ENCODE measurements at places on chromosomes 11 and 22. TPM values are rescaled to one million over a fixed set of nuclear protein-coding genes. Genes with fewer than 3 reads are reported as not detected.

CBLIF gene
- not detected for total RNA-seq

KCNQ1 gene
- total RNA-seq: 9.1 TPM

DNA sequence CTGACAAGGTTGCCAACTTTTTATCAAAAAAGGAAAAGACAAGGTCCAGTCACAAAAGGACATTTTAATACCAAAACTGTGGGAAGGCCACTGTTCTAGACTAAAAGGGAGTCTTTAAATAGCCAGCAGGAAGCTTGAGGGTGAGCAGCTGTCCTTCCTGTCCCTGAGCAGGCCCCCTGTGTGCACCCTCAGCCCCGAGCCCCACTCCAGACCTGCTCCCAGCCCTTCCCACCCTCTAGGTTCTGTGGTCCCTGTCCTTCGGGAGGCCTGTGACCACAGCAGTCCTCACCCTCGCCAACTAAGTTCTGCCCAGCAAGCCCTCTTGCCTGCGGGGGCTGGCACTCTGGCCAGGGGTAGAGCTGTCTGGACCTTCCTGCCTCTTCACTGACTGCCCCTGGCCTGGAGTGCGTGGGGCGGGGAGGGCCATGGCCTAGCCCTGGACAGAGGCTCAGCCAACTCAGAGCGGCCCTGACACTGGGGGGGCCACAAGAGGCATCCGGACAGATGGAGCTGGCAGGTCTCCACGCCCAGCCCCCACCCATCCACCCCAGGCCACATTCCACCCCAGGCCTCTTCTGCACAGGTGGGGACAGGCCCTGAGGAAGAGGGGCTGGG lies 1.6 kb upstream of the PLXNB2 start:
- no peaks in the 10 kb centered on the region for H3K36me3 ChIP-seq
- no peak for DNase-seq
- peaks cover 9% of the 10 kb centered on the region for H3K27me3 ChIP-seq
- peaks cover 13% of the 10 kb centered on the region for H3K4me1 ChIP-seq
- H3K27ac ChIP-seq: no peak overlapping the region

GRCh38 chr11:97118614-97119200 lies 728.9 kb downstream of the JRKL start:
- H3K4me3 ChIP-seq: no peak overlapping the region
- DNase-seq: no peak
- H3K36me3 ChIP-seq: no peaks in the 10 kb centered on the region
- no peak overlapping the region for H3K27ac ChIP-seq

DNA sequence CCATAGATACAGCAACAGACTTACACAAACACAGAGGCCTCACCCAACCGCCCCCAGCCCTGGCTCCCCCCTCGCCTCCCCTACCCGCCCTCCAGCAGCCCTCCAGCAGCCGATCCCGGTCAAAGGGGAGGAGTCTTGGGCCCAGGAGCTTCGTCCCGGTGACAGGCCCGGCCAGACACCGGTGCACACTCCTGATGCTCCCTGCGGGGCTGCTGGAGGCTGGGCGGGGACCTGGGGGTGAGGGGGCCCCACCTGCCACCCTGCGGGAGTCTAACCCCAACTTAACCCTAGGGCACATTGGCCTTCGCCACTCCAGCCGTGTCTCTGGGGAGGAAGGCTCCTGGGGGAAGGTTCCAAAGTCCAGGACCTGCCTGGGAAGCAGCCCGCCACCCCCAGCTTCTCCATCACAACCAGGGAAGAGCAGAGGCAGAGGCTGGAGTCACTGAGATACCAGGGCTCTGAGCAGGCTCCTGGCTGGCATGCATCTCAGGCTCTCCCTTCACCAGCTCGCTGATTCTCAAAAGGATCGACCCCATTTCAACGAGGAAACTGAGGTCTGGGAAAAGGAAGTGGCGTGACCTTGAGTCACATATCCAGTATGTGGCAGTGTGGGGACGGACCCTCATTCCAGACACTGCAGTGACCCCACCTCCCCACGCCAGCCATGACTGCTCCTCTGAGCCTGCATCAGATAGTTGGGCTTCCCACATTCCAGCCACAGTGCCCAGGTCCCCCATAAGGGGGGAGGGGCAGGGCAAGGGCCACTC lies 14.4 kb downstream of the BCL9L start:
- peaks cover 85% of the 10 kb centered on the region for H3K4me1 ChIP-seq
- H3K27me3 ChIP-seq: no peaks in the 10 kb centered on the region
- H3K36me3 ChIP-seq: peaks cover 13% of the 10 kb centered on the region
- DNase-seq: peak; percentile 50
- peak overlapping the region; percentile 100 for H3K27ac ChIP-seq

- H3K4me3 ChIP-seq: no peak overlapping the region
- H3K4me1 ChIP-seq: peaks cover 1% of the 10 kb centered on the region
- H3K27ac ChIP-seq: no peak overlapping the region
- peaks cover 3% of the 10 kb centered on the region for H3K27me3 ChIP-seq
- peak; percentile 2 for DNase-seq
Observed at GRCh38 chr11:72578991-72579815, 95.0 kb downstream of the PDE2A start.

GRCh38 chr11:14519597-14519916 lies 629 bp downstream of the PSMA1 start:
- H3K4me1 ChIP-seq: peaks cover 25% of the 10 kb centered on the region
- DNase-seq: peak; percentile 56
- no peaks in the 10 kb centered on the region for H3K27me3 ChIP-seq

- H3K4me1 ChIP-seq: peaks cover 21% of the 10 kb centered on the region
- no peak for DNase-seq
- no peak overlapping the region for H3K4me3 ChIP-seq
- no peaks in the 10 kb centered on the region for H3K36me3 ChIP-seq
- no peak overlapping the region for H3K27ac ChIP-seq
Observed at GRCh38 chr22:46663436-46664100, 43.4 kb downstream of the GRAMD4 start.

- H3K4me3 ChIP-seq: no peak overlapping the region
- H3K27me3 ChIP-seq: no peaks in the 10 kb centered on the region
- no peaks in the 10 kb centered on the region for H3K4me1 ChIP-seq
- no peak for DNase-seq
- H3K27ac ChIP-seq: no peak overlapping the region
Observed at GRCh38 chr11:116721988-116722387, 50.8 kb downstream of the BUD13 start.

DNA sequence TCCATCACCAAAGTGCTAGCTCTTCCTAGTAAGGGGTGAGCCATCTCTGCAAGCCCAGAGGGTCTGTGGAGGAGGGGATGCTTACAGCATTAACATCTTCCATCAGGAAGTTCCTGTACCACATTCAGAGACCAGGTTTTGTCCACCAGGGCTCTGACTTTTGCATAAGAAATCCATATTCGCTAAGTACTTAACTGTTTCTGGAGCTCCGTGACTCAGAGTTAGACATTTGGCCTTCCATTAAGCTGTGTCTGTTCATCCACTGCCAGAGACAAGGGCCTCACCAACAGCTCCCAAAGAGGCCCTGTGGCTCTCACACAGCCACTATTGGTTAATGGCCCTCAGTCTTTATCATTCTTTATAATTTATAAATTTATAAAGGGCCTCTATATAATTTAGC lies 144.6 kb downstream of the ADAMTS15 start:
- H3K27ac ChIP-seq: no peak overlapping the region
- no peaks in the 10 kb centered on the region for H3K4me1 ChIP-seq
- peaks cover 10% of the 10 kb centered on the region for H3K27me3 ChIP-seq
- no peak overlapping the region for H3K4me3 ChIP-seq
- DNase-seq: no peak
- H3K36me3 ChIP-seq: no peaks in the 10 kb centered on the region

HTATIP2 gene
- 41.4 TPM for total RNA-seq

CREB3L1 gene
- 0.19 TPM for total RNA-seq

DNA sequence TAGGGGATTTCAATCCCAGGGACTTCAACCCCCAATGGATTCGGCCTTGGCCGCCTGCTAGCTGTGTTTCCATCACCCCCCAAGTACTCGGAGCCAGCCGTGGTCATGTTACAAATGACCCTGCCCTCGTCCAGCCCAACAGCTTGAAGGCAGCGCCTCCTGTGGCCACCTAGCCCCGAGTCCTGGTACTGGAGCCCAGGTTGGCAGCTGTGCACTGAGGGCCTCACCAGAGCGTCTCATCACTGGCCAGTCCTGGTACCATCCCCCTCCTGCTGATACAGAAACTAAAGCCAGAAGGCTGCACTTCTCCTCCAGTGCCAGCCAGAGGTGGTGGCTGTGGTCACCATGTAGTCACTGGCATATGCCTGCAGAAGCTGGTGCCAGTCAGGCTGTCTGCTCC lies 44.9 kb upstream of the FADD start:
- H3K4me1 ChIP-seq: no peaks in the 10 kb centered on the region
- no peak overlapping the region for H3K4me3 ChIP-seq
- DNase-seq: peak; percentile 11
- no peaks in the 10 kb centered on the region for H3K36me3 ChIP-seq
- no peaks in the 10 kb centered on the region for H3K27me3 ChIP-seq

GRCh38 chr22:26709617-26710390 lies 52.4 kb downstream of the MIAT start:
- peaks cover 35% of the 10 kb centered on the region for H3K36me3 ChIP-seq
- no peak overlapping the region for H3K27ac ChIP-seq
- H3K4me3 ChIP-seq: no peak overlapping the region
- peaks cover 8% of the 10 kb centered on the region for H3K4me1 ChIP-seq

- H3K27me3 ChIP-seq: no peaks in the 10 kb centered on the region
- DNase-seq: no peak
- H3K27ac ChIP-seq: no peak overlapping the region
- no peak overlapping the region for H3K4me3 ChIP-seq
Observed at GRCh38 chr22:47793304-47794101, 1031.1 kb downstream of the TBC1D22A start.

FGF19 gene
- not detected for total RNA-seq

GAS2L1 gene
- total RNA-seq: 0.98 TPM

DGAT2 gene
- 1.4 TPM for total RNA-seq

TREH gene
- not detected for total RNA-seq

MN1 gene
- total RNA-seq: 0.05 TPM

CASP4 gene
- total RNA-seq: 48.8 TPM

DNA sequence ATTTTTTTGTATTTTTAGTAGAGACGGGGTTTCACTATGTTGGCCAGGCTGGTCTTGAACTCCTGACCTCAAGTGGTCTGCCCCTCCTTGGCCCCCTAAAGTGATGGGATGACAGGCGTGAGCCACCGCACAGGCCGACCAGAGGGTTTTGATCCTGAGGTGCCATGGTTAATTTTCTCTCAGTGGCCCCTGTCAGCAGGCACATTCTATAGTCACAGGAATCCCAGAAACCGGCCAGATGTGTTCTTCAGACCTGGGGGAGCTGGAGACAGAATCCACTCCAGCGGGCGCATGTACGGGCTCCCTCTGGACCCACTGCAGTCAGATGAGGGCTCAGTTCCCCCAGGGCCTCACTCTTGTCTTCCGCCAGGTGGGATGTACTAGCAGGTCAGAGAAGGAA lies 17.0 kb downstream of the IGLL1 start:
- peaks cover 8% of the 10 kb centered on the region for H3K4me1 ChIP-seq
- H3K36me3 ChIP-seq: no peaks in the 10 kb centered on the region
- no peak overlapping the region for H3K27ac ChIP-seq
- no peak for DNase-seq
- H3K4me3 ChIP-seq: no peak overlapping the region
- H3K27me3 ChIP-seq: peaks cover 24% of the 10 kb centered on the region

- H3K4me1 ChIP-seq: no peaks in the 10 kb centered on the region
- no peak overlapping the region for H3K27ac ChIP-seq
- H3K4me3 ChIP-seq: no peak overlapping the region
- DNase-seq: no peak
- no peaks in the 10 kb centered on the region for H3K27me3 ChIP-seq
Observed at GRCh38 chr11:6249770-6250555, 9.7 kb upstream of the CCKBR start.

DNA sequence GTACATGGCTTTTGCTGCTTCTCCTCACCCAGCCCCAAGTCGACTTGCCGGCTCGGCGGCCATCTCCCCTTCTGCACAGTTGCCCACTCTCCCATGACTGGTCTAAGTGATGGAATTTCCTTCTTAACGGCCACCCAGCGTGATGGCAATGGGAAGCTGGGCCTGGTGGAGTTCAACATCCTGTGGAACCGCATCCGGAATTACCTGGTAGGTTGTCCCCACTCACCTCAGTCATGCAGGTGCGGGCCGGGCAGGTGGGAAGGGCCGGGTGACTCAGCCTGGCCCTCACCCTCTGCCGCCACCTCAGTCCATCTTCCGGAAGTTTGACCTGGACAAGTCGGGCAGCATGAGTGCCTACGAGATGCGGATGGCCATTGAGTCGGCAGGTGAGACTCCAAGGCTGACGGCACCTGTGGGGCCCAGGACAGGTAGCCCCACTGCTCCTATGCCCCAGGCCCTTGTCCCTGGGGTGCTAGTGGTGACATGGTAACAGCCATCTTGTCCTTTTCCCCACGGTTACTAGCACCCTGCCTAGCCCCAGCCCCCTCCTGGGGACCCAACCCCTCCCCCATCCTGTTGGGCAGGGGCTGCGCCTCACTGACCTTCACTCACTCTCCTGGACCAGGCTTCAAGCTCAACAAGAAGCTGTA lies 28.1 kb downstream of the CAPN1 start:
- no peak for DNase-seq
- H3K4me3 ChIP-seq: no peak overlapping the region
- H3K36me3 ChIP-seq: peaks cover 17% of the 10 kb centered on the region
- H3K4me1 ChIP-seq: peaks cover 12% of the 10 kb centered on the region
- no peak overlapping the region for H3K27ac ChIP-seq
- H3K27me3 ChIP-seq: no peaks in the 10 kb centered on the region

CARD18 gene
- not detected for total RNA-seq

RFPL3 gene
- total RNA-seq: not detected

GRCh38 chr22:39382410-39382809 lies 17.2 kb upstream of the TAB1 start:
- H3K4me3 ChIP-seq: no peak overlapping the region
- H3K27me3 ChIP-seq: no peaks in the 10 kb centered on the region
- peak; percentile 13 for DNase-seq

EWSR1 gene
- total RNA-seq: 326 TPM

DNA sequence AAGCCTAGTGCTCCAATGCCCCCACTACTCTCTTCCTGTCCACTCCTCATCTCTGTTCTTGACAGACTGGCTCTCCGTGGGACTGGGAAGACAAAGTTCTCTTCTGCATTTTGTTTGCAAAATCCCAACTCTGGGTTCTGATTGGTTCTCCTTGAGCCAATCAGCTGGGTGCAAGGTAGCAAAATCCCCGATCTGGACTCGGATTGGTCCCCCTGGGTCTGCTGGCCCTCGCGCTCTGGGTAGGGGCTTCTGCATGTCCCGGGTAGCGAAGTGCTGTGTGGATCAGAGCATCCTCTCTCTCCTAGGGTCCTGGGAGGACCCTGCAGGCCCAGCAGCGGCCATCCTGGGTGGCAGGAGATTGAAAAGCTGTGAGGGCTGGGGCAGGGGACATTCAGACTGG lies 22.3 kb upstream of the A4GALT start:
- no peak for DNase-seq
- peaks cover 4% of the 10 kb centered on the region for H3K27me3 ChIP-seq
- no peaks in the 10 kb centered on the region for H3K4me1 ChIP-seq
- no peak overlapping the region for H3K4me3 ChIP-seq

- no peak overlapping the region for H3K4me3 ChIP-seq
- peaks cover 13% of the 10 kb centered on the region for H3K27me3 ChIP-seq
- H3K27ac ChIP-seq: no peak overlapping the region
- no peaks in the 10 kb centered on the region for H3K36me3 ChIP-seq
- H3K4me1 ChIP-seq: peaks cover 3% of the 10 kb centered on the region
Observed at GRCh38 chr11:34349882-34350281, 7.9 kb downstream of the ABTB2 start.

DNA sequence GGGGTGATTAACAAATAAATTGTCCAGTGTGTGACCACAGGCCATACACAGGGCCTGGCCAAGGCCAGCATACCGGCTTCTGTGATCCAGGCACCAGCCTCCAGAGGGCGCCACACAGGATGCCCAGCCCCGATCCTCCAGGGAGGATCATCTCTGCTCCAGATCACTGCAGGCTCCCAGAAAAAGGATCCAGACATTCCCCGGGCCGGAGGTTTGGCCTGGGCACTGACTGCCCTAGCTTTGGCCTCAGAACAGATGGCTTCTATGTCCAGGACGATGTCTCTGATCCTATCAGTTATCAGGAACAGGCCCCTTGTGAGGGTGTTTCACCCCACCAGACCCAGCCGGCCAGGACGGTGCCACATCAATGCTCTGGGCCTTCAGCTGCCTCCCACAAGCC lies 74.5 kb upstream of the LMO1 start:
- no peaks in the 10 kb centered on the region for H3K36me3 ChIP-seq
- H3K4me1 ChIP-seq: peaks cover 8% of the 10 kb centered on the region
